ENCODE measurements at places on chromosomes 5 and 9.

GRCh38 chr5:86118542-86118941, 499.2 kb upstream of the COX7C start:
- no peak for DNase-seq

GRCh38 chr5:176360894-176361436, 599 bp downstream of the KIAA1191 start:
- DNase-seq: no peak

GRCh38 chr5:94423411-94423810, 195.0 kb downstream of the KIAA0825 start:
- no peak for DNase-seq

DNA sequence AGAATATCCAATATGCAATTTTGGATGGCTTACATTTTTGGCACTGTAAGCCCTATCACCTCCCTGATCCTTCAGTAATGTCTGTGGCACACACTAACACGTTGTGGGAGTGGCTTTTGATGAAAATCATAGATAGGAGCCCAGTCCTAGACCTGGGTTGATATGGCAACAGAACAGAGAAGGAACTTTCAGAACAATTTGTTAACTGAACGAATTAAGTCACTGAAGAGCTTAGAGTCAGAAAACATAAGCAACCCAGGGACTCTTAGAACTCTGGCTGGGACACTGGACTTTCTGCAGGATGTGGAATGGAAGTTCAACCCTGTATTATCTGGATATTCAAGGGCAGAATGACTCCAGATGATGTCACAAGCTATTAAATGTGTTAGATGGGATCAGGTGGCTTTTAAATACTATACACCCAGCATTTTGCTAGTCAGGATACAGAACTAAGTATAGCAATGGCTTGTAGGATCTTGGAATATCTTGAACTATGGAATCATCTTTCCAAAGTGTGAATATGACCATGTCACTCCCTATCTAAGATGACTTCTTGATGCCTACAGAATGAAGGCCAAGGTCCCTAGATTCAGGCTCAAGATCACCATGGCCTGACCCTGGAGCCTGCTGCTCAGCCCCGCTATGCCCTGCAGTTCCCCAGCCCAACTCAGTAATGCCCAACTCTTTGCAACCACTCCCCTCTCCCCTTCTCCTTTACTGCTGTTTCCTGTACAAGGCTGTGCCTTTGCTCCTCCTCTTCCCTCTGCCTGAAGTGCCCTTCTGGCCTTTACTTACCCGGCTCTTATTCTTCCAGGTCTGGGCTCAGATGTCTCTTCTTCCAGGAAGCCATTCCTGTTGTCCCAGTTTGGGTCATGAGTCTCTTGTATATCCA, 42.8 kb downstream of the VLDLR start:
- no peak for DNase-seq

DNA sequence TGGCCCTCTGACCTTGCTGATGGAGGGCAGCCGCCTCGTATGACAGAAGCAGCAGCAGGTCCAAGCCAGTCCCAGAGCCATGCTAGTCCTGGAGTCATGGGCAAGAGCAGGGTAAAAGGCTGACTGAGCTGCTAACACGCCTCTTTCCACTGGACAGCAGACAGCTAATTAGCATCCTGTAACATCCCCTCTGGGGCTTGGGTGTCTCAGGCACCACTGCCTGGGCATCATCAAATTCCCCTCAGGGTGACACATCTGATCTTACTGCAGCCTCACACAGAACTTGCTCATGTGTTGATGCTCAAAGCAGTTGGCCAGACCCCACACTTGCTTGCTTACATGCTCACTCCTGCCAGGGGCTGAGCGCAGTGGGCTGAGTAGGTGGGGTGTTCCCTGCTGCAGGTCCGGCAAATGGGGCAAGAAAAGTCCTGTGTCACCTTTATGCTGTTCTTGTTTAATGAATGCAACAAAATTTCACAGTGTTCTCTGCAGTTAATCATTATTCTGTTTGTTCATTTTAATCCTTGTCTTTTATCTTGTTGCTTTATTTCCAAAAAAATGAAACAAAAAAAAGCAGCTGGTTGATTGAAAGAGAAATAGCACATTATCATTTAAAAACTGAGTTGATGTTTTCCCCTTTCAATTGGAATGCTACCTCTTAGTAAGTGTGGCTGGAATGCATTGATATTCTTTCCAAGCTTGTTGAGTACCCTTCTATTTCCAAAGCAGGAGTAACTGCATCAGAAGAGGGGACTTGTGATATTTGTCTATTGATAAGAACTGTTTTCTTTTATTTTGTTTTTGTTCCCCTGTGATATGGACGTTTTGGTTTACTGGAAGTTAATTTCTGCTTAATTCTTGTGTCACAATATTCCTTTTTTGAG, 254.1 kb downstream of the CDH18 start:
- no peak for DNase-seq

DNA sequence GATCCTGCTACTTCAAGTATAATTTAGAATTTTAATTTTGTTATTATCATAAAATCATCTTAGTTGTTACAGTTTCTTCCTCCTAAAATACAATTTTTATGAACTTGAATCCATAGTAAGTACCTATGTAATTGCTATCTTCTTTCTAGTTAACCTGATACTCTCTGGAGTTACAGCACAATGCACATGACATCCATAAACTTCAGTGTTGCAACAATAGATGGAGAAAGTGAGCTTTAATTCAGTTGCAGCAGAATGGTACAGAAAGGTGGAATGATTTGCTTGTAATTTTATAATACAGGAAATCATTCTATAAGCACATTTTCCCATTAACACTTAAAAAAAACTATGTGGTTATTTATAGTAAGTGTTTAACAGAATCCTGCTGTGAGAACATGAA, 372.0 kb downstream of the CDH9 start:
- DNase-seq: no peak
